ENCODE measurements at places on chromosomes 6 and 20. TPM values are rescaled to one million over a fixed set of nuclear protein-coding genes. Genes with fewer than 3 reads are reported as not detected.

Gene SSTR4
- polyA plus RNA-seq, result 0.06 TPM

GRCh38 chr20:2984956-2985661, 58.3 kb upstream of the GNRH2 start:
- no peak for DNase-seq

Gene MUC21
- not detected for polyA plus RNA-seq

Gene RAET1L
- not detected for polyA plus RNA-seq

DNA sequence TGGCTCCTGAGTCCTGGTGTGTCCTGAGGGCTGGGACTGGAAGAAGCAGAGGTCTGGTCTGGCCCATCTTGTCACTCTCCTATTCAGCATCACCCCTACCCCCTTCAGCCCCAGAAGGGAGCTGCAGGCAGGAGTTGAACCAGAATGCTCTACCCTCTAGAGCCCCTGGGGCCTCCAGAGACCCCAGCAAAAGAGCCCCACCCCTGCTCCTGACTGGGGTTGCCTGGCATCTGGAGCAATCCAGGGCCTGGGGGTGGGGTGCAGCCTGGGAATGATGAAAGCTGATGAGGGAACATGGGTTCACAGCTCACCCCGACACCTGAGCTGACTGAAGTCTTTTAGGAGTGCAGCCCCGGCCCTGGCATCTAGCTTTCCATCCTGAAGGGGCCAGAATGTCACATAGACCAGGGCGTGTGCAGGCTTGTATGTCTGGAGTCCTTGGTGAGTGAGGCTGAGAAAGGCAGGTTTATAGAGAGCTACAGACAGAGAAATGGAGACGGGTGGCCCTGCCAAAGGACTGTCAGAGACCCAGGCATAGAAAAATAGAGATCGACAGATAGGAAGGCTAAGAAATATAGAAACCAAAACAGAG, 12.2 kb downstream of the FGD2 start:
- peak; percentile 55 for DNase-seq

DNA sequence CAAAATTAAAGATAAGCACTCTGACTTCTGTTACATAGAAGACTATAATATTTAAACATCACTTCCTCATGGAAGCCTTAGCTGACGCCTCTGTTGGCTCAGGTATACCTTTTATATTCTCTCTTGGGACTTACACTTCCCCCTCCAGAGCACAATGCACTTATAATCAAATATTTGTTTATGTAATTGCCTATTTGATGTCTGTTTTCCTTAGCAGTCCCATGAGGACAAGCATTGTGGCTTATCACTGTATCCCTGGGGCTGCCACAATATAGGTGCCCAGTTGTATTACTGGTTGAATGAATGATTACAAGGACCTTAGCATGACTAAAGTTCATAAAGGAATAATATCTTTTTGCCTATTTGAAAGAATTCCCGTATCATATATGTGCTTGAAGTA, 186.7 kb upstream of the VGLL2 start:
- no peak for DNase-seq

Gene VNN1
- polyA plus RNA-seq, result 0.68 TPM

GRCh38 chr6:124396361-124396760, 565.9 kb upstream of the RNF217 start:
- DNase-seq, result no peak

Gene GJA10
- polyA plus RNA-seq, result not detected

Gene MAK
- polyA plus RNA-seq, result 0.06 TPM

GRCh38 chr6:44338228-44339122, 4.0 kb upstream of the SPATS1 start:
- DNase-seq, result peak; percentile 23

DNA sequence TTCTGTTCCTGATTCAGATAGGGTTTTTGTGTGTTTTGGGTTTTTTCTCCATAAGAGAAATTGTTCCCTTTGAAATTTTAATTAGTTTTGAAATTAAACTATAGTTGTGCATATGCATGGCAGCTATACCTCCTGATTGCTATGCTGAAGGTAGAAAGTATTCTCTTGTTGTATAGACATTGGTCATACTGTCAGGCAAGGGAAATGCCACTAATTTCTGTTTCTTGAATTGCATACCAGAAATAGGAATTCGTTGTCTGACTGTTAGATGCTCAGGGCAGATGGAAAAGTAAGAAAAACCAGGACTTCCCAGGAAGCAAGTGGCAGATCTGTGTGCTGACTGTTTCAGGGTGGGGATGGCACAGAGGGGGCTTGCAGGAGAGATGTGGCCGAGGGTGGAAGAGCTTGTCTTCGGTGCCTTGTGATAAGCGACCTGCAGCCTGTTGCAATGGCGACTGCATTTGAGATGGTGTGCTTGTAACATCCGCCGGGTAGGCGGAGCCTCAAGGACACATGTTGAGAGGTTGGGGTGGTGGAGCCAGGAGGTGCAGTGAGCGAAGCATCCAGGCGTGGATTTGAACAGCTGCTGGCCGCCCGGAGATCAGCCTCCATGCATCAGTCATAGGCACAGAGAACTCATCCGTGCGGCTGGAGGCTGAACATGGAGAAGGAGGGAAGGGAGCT, 42.8 kb downstream of the RREB1 start:
- DNase-seq, result no peak

GRCh38 chr20:15700147-15700765, 873.0 kb downstream of the KIF16B start:
- DNase-seq, result no peak

Gene NFS1
- polyA plus RNA-seq, result 33.4 TPM

DNA sequence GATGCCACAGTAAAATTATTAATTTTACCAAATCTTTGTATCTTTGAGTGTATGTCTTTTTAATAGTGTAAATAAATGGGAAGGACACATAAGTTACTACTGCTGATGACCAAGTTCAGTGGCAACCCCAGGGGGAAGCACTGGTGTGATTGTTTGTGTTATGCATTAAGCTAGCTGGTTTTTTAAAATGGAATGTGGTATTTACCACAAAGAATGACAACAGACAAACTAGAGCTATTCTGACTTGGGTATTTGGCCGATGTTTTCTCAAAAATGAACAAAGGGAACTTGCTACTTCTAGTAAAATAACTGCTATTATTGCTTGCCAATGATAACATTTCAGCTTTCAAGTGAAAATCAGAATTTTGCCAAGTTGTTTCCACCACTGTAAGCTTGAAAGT, 2.9 kb downstream of the FNDC1 start:
- no peak for DNase-seq

DNA sequence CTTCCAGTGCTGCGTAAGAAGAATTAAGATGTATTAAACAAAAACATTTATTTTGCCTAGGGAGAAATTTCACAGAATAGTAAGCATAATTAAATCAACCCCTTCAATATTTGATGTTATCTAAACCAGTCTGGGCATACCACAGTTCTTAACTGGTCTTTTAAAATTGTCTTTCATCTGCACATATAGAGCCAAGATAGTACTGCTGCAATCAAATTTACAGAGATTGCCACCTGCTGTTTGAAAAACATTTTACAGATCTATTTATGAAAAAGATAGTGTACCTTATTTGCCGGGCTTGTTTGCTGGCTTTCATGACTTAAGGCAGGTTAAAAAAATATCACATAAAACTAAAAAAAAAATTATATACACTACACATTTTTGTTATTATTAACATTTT, 323.2 kb downstream of the ADGRB3 start:
- no peak for DNase-seq

GRCh38 chr6:7617801-7618764, 28.1 kb downstream of the SNRNP48 start:
- DNase-seq, result no peak

GRCh38 chr20:2692036-2692885, at the start of gene EBF4:
EBF4 (plus strand) TSS chr20:2692780; CDS start chr20:2693646, 866 bp downstream.
- DNase-seq, result no peak

Gene GINS1
- 0.80 TPM for polyA plus RNA-seq

Gene WTAP
- 73.5 TPM for polyA plus RNA-seq

DNA sequence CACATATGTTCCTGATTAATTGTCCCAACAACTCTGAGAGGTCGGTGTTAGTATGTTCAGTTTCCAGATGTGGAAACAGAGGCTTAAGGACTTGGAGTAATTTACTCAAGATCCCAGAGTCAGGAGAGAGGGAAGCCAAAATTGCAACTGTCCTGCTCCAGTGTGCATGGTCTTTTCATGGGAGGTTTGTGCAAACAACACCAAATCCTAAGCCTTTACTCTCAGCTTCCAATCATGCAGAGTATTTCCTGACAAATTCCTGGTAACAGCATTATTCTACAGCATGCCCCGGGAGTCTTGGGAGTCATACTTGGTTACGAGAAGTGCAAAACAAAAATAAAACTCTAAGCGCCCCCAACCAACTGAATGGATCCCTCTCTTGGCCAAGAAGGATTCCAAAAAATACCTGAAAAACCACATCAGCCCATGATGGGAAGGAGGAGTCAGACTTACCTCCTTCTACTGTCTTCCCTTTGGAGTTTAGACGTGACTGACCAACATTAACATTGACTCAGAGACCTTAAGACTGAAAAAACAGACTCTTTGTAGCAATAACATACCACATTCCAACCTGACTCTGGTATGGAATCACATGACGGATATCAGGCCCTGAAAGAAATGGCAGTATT, 30.8 kb upstream of the PPP1R3G start:
- no peak for DNase-seq

DNA sequence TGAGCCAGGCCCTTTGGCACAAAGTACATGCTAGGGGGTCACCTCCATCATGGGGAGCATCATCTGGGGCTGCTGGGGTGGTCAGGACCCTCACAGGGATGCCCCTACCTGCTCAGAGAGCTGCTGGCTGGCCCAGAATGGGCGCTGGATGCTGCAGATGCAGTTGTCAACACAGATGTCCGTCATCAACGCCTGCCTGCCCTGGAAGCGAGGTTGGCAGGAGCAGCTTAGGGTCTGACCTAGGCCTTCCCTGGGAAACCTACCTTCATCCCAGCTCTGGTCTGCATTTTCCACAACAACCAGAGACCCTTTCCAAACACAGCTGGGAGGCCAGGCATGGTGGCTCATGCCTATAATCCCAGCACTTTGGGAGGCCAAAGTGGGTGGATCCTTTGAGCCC, 88.0 kb downstream of the EDN3 start:
- DNase-seq, result no peak

GRCh38 chr20:50266293-50267040, 75.8 kb downstream of the CEBPB start:
- DNase-seq, result no peak

Gene CLVS2
- polyA plus RNA-seq, result 0.10 TPM

DNA sequence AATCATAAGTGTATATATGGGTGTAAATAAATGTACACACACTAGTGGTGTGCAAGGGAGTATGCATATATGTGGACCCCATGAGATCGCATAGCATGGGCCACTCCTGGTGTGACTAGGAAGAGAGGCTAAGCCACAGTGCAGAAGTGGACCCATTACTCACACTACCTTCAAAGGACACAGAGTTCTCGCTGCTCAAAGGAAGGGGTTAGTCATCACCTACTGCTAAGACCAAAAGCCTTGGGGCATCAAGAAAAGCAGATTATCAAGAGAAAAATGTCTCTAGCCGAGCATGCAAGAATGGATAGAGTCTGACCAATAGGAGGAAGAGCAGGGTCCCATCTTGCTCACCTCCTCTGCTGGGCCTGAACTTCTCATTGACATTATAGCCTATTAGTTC, 195.5 kb downstream of the MAFB start:
- no peak for DNase-seq

- DNase-seq, result no peak
Measured at GRCh38 chr6:24967211-24967610, 31.5 kb upstream of the RIPOR2 start.

GRCh38 chr6:17633465-17634188, 33.5 kb downstream of the FAM8A1 start:
- no peak for DNase-seq

DNA sequence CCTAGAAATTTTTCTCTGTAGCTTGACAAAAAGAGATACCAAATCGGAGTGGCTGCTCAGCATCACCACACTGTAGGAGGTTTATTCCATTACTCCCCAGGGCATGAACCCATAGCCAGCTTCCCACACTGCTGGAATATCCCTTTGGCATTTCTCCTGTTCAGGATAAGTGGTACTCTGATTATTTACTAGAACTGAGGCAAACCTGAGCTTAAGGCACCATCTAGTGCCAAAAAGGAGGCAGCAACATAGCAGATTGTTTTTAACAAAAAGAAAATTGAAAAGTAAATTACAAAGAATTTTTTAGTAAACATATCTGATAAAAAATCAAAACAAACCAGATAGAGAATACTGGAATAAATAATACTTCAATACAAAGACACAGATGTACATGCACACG, 181.7 kb downstream of the WDR27 start:
- DNase-seq, result no peak

Gene RTN4IP1
- polyA plus RNA-seq, result 4.3 TPM

GRCh38 chr6:165401092-165401491, 91.7 kb upstream of the C6orf118 start:
- DNase-seq, result no peak

Gene ADGRG6
- polyA plus RNA-seq, result 6.6 TPM

Gene LKAAEAR1
- polyA plus RNA-seq, result 0.48 TPM

Gene MED23
- polyA plus RNA-seq, result 11.2 TPM

Gene HTR1B
- polyA plus RNA-seq, result 1.7 TPM

DNA sequence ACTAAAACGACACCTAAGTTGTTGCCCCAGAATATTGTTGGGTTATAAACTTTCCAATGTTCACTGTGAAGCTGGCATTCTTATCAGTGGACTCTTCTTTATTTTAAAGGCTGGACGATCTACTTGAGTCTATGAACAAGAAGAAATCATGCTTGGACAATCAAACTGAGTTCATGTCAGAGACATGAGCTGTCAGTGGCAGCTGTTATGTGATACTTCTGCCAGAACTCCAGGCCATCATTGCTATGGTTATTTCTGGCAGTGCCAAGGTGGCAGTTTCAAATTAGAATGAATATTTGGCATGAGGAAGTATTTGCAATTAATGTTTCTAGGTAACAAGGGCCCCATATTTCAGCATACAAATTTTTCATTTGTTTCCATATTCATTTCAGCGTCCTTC, 417.3 kb downstream of the LMBRD1 start:
- DNase-seq, result no peak
